Effector memory CD4-positive, alpha-beta T cell (primary cell): ENCODE measurements at places on chromosomes 2 and 18.

- DNase-seq, result no peak
Measured at GRCh38 chr2:102581911-102582310, 37.4 kb upstream of the SLC9A2 start.

DNA sequence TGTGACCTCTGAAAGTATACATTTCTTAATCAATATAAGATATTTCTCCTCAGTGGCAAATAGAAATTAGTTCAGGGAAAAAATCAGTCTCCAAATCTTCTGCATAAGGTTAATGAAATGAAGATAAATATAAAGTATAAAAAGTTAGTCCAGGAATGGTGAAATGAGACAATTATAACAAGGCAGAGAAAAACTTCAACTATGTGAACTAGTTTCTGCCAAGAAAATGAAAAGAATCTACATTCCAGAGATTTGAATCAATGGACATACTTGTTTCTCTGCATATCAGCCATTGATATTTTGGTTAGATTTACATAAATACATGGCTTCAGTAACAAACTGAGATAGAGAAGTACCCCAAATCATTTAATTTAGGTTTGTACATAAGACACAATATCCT is 249.0 kb downstream of the EXOC6B start:
- no peak for DNase-seq

GRCh38 chr2:42067521-42067920 is 19.7 kb downstream of the PKDCC start:
- no peak for DNase-seq

- no peak for DNase-seq
Measured at GRCh38 chr2:176130957-176131847, 1.7 kb downstream of the HOXD8 start.

DNA sequence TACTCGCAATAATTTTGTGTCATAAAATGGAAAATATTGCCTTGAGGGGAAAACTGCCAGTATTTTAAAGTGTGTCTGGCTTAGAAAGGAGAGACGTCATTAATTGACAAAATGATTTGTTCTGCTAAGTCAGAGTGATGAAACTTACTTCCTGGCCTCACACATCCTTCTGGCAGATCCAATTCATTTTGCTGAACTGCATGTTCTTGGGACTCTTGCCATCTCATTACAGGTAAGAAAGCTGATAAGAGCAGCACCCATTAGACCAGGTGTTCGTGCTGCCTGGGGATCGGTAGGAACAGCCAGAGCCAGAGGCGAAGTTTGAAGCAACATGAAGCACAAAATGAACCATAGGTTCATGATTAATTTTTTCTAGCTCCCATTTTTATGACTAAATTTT is 38.0 kb downstream of the KCNE4 start:
- DNase-seq, result no peak

- DNase-seq, result no peak
Measured at GRCh38 chr2:80365762-80366161, 61.2 kb upstream of the LRRTM1 start.
